ENCODE measurements at places on chromosomes 5 and 9. TPM values are rescaled to one million over a fixed set of nuclear protein-coding genes. Genes with fewer than 3 reads are reported as not detected.

The S100Z gene
- total RNA-seq: not detected

The MYOT gene
- not detected for total RNA-seq

The CHSY3 gene
- total RNA-seq: 4.0 TPM

The SLC34A1 gene
- not detected for total RNA-seq

The DBH gene
- total RNA-seq: not detected

The ZBTB26 gene
- total RNA-seq: 1.8 TPM

The IFNA21 gene
- not detected for total RNA-seq

The LURAP1L gene
- total RNA-seq: 29.0 TPM

The CDH10 gene
- 0.70 TPM for total RNA-seq

The IL9 gene
- not detected for total RNA-seq

The TMEFF1 gene
- 5.0 TPM for total RNA-seq

The FUT7 gene
- total RNA-seq: not detected

The PCDHB10 gene
- total RNA-seq: 0.68 TPM

The ARAP3 gene
- total RNA-seq: 14.1 TPM

The C9 gene
- 1.4 TPM for total RNA-seq

The DND1 gene
- total RNA-seq: not detected

The DOCK2 gene
- 0.75 TPM for total RNA-seq

The PTPRD gene
- total RNA-seq: 5.4 TPM

The SMIM32 gene
- total RNA-seq: not detected

The PCDHB14 gene
- total RNA-seq: 0.59 TPM

The GPR107 gene
- total RNA-seq: 57.4 TPM

The TCF7 gene
- total RNA-seq: 0.94 TPM

The DIPK1B gene
- total RNA-seq: 1.1 TPM

The GABRA1 gene
- not detected for total RNA-seq

The TESK1 gene
- total RNA-seq: 5.7 TPM

The EIF4E1B gene
- not detected for total RNA-seq

The SPACA9 gene
- total RNA-seq: 3.2 TPM

The FIBCD1 gene
- total RNA-seq: 2.4 TPM

The TEK gene
- 29.1 TPM for total RNA-seq

The GARIN3 gene
- total RNA-seq: not detected

The GRXCR2 gene
- total RNA-seq: not detected

The PCSK1 gene
- 1.6 TPM for total RNA-seq

The ADAMTS2 gene
- 67.2 TPM for total RNA-seq

The TAF1L gene
- total RNA-seq: not detected

The SLC25A2 gene
- 0.23 TPM for total RNA-seq

The IL13 gene
- total RNA-seq: not detected

The NKD2 gene
- total RNA-seq: 0.70 TPM

The CCDC187 gene
- under 0.01 TPM for total RNA-seq

The SOHLH1 gene
- not detected for total RNA-seq

The CER1 gene
- not detected for total RNA-seq
